NB4 (cell line): ENCODE measurements at places on chromosomes 16 and 17.

DNA sequence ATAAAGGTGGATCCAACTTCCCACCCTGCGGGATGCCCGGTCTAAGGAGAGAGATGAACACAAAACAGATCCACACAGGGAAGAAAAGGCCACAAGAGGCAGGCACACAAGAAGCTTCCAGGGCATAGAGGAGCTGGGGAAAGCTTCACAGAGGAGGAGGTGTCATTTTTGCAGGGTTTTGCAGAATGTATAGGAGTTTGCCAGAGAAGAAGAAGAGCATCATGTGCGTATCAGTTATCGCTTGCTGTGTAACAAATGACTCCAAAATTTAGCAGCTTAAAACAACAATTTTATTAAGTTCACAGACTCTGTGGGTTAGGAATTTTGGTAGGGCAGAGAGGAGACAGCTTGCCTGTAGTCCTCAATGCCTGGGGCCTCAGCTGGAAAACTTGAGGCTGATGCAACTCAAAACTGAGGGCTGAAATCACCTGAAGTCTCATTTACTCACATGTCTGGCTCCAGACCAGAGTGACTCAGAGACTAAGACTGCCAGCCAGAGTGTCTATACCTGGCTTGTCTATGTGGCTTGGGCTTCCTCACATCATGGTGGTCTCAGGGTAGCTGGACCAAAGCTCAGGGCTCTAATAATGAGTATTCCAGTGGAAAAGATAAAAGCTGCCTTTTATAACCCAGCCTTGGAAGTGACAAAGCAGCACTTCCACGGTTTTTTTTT, 33.9 kb upstream of the ZNF423 start:
- no peak for DNase-seq

- DNase-seq: peak; percentile 5
Measured at GRCh38 chr17:33200587-33200986, 92.5 kb downstream of the ASIC2 start.

- no peak for DNase-seq
Measured at GRCh38 chr16:88333848-88334777, 48.6 kb upstream of the ZNF469 start.

DNA sequence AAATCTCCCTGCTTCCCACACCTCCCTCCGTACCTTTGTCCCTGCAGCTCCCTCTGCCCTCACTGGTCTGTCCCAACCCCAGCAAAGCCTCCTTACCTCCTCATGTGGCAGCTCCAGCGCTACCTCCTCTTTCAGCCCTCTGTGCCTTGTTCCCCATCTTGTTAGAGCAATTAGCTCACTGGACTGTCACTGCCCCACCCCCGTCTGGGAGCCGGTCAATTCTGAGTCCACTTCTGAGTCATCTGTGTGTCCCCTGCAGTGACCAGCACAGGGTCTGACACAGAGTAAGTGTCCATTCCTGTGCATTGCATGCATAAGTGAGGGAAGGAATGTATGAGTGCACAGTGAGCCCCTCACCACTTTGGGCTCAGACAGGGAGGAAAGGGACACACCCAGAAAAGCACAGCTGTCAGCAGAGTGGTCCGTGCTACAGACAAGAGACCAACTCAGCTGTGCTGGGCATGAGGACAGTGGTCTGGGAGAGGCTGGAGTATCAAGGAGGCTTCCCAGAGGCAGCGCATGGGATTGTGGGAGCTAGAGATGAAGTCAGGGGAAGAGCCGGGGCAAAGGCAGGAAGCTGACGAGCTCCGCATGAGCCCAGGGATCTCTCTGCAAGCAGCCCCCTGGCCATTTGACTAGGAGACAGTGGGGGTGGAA, 45.9 kb downstream of the PITPNM3 start:
- DNase-seq: no peak

DNA sequence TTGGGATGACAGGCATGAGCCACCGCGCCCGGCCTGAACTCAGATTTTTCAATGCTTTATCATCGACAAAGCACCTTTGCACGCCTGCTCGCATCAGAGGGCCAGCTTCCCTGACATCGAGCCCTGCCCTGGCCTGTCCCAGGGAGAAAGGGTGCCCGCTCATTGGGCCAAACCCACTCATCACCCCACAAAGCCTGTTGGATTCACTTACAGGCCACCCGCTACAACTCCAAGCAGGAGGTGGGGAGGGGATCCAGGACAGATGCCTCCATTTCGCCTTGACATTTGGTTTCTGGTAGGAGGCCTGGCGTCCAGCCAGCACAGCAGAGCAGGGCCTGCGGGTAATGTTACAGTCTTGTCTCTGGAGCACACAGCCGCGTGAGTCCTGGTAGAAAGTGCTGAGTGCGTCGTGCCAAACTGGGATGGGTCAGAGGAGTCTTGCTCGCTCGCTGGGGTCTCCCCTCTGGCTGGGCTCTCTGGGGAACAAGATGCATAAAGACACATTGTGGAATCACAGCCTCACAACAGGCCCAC, 19.8 kb downstream of the SMTNL2 start:
- no peak for DNase-seq

- peak; percentile 65 for DNase-seq
Measured at GRCh38 chr16:24253192-24253591, 2.9 kb upstream of the CACNG3 start.

DNA sequence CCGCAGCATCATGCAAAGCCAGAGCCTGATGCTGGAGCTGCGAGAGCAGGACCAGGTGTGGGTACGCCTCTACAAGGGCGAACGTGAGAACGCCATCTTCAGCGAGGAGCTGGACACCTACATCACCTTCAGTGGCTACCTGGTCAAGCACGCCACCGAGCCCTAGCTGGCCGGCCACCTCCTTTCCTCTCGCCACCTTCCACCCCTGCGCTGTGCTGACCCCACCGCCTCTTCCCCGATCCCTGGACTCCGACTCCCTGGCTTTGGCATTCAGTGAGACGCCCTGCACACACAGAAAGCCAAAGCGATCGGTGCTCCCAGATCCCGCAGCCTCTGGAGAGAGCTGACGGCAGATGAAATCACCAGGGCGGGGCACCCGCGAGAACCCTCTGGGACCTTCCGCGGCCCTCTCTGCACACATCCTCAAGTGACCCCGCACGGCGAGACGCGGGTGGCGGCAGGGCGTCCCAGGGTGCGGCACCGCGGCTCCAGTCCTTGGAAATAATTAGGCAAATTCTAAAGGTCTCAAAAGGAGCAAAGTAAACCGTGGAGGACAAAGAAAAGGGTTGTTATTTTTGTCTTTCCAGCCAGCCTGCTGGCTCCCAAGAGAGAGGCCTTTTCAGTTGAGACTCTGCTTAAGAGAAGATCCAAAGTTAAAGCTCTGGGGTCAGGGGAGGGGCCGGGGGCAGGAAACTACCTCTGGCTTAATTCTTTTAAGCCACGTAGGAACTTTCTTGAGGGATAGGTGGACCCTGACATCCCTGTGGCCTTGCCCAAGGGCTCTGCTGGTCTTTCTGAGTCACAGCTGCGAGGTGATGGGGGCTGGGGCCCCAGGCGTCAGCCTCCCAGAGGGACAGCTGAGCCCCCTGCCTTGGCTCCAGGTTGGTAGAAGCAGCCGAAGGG, 24.2 kb downstream of the C1QTNF1 start:
- no peak for DNase-seq

DNA sequence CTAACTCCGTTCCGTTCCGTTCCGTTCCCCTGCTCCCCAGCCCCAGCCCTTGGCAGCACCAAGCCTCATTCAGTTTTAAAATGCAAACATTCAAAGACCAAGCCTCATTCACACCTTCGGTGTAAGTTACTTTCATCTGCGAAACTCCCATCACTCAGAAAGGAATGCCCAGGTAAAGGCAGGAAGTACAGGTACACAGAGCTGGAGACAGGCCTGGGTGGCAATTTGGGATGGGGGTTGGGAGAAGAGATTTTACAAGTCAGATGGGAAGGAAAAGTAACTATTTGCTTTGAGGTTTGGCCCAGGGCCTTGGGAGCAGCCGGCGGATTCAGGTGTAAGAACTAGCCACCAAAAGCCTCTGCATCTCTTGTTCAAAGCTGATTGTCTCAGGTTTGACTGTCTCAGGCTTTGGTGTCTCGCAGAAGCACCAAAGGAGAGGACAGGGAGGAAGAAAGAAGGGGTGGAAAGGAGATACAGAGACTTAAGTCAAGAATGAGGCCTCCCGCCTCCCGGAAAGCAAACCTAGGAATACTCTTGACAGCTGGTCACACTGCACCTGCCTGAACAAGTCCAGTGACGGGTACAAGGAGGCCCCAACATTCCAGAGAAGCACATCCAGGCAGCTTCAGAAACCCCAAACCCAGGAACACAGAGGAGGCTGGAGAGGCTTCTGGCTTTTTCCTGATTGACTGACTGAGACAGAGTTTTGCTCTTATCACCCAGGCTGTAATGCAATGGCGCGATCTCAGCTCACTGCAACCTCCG, 54.7 kb downstream of the NXN start:
- no peak for DNase-seq

DNA sequence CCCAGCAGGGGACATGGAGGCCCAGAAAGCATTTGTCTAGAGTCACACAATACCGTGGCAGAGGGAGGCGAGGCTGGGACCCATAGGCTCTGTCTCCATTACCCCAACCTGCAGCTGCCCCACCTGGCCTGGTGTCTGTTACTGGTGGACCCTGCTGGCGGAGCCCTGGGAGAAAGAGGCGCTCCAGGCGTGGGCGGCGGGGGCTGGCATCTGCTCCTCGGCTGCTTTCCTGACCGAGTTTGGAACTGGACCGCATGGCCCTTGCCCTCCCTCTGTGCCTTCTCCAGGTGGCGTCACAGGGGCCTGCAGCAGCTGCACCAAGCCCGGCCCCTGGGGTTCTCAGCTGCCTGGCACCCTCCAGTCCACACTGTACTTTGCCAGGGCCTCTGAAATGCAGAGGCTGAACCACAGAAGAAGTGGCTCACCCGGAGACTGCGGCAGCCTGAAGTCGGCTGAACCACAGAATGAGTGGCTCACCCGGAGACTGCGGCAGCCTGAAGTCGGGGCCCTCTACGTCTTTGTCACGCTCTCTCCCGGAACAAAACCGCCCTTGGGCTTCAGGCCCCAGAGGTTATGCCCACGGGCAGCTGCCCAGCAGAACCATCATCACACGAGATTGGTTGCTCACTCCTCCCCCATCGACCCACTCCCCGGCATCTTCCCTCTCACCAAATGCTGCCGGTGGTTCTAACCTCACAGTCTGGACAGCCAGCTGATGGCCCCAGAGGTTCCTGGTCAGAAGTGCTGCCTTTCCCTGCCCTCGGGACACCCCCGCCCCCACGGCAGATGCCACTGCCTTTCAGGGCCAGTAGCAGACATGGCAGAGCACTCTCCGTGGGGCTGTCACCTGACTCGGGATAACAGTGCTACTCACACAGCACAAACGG, 20.2 kb downstream of the CBFA2T3 start:
- DNase-seq: no peak

DNA sequence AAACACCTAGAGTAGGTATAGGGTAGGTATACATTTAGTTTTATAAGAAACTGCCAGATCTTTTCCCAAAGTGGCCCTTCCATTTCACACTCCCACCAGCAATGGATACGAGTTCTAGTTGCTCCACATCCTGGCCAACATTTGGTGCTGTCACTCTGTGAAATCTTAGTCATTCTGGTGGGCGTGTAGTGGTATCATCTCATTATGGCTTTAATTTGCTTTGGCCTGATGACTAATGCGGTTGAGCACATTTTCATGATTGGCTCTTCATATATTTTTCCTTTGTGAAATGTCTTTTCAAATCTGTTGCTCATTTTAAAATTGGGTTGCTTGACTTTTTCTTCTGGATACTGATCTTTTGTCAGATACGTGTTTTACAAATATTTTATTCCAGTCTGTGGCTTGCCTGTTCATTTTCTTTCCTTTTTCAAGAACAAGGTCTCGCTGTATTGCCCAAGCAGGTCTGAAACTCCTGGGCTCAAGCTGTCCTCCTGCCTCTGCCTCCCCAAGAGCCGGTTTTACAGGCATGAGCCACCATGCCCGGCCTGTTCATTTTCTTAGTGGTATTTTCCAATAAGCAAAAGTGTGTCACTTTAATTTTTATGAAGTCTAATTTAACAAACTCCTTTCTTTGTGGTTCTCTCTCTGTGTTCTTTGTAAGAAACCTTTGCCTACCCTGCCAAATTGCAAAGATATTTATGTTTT, 192.4 kb downstream of the SEC14L1 start:
- DNase-seq: peak; percentile 63

- peak; percentile 41 for DNase-seq
Measured at GRCh38 chr17:34081269-34081668, 173.8 kb upstream of the CCL2 start.

GRCh38 chr17:2157081-2157480, 102.2 kb downstream of the HIC1 start:
- peak; percentile 83 for DNase-seq

DNA sequence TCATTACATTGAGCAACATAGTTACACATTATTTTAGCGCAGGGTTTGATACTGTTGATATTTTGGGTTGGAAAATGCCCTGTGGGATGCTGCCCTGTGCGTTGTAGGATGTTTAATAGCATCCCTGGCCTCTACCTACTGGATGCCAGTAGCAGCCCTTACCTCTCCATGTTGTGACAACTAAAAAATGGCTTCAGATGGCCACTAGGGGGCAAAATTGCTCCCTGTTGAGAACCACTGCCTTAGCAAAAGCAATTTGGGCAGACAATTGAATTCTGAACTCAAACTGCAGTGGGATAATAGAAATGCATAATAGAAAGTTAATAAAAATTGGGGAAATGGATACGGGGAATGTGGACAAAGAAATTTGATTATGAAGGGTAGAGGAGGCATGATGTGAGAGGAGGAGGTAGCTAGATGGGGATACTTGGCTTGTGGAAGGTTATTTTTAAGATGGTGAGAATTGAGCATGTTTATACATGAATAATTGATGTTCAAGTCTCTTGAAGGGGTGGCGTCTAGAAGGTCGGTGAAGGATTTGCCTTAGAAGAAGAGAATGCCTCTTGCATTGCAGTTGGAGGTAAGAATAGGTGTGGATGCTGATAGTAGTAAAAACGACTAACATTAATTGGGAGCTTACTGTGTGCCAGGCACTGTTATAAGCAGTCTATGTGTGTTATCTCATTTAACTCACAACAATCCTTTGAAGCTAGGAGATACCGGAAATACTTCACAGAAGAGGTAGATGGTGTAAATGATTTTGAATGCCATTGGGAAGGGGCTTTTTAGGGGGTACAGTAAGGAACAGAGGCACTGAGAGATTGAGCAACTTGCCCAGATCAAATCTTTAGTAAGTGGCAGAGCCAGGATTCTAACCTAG, 19.0 kb downstream of the HEATR9 start:
- DNase-seq: peak; percentile 88

DNA sequence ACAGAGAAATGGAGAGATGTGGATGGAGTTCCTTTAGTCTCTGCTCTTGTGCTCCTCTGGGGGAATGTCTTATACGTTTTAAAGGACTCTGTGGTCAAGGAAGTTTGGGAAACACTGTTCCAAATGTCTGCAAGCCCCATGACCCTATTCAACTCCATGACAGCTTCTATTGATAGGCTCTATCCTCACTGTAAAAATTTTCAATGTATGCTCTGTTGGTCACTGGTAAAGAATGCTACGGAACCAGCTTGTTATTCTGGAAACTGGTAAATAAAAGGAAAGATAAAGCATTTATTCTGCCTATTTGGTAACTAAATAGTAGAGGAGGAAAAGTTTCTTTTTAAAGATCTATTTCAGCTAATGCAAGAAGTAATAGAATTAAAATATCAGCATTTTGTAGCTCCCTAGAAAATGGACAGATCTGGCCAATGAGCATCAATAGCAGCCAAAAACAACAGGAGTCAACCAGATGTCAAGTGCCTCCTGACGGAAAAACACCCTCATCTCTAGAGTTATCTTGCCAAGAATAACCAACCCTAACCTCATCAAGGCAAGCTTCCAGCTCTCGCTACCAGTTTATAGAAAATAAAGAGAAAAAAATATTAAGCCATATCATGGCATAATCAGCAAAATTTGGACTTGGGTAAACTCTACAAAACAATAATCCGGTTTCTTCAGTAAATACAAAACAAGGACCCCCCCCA, 16.1 kb downstream of the GDE1 start:
- DNase-seq: no peak

GRCh38 chr17:6681671-6682070, 30.1 kb downstream of the C17orf100 start:
- DNase-seq: no peak
